Esophagus mucosa (tissue), 1 donor: ENCODE measurements at places on chromosomes 5 and 9. TPM values are rescaled to one million over a fixed set of nuclear protein-coding genes. Genes with fewer than 3 reads are reported as not detected.

Gene RGS7BP
- total RNA-seq = 0.12 TPM

Gene DBH
- total RNA-seq = not detected

Gene FAM153A
- total RNA-seq = 3.1 TPM

Gene RNF145
- 111 TPM for total RNA-seq

Gene ADGRV1
- 3.7 TPM for total RNA-seq

Gene PKN3
- total RNA-seq = 2.5 TPM

Gene SLC34A1
- total RNA-seq = 0.60 TPM

Gene ANKRD20A1
- 5.9 TPM for total RNA-seq

Gene PCDHB14
- total RNA-seq = 2.0 TPM

Gene CCDC171
- total RNA-seq = 1.4 TPM

Gene ZNF354C
- total RNA-seq = 1.2 TPM

Gene HBEGF
- 62.1 TPM for total RNA-seq

Gene LHX6
- 1.3 TPM for total RNA-seq

Gene BAAT
- 0.08 TPM for total RNA-seq

Gene SPINK4
- total RNA-seq = not detected

Gene GFPT2
- total RNA-seq = 1.1 TPM

Gene OR1J1
- not detected for total RNA-seq

Gene ENTREP1
- 3.5 TPM for total RNA-seq

Gene MCIDAS
- total RNA-seq = 0.20 TPM

Gene PLAC8L1
- total RNA-seq = 0.52 TPM

Gene RIC1
- 14.1 TPM for total RNA-seq

Gene MARVELD2
- 25.7 TPM for total RNA-seq

Gene RABL6
- 52.6 TPM for total RNA-seq

Gene ARSB
- 1.8 TPM for total RNA-seq
